ENCODE measurements at places on chromosomes 1 and 21.

DNA sequence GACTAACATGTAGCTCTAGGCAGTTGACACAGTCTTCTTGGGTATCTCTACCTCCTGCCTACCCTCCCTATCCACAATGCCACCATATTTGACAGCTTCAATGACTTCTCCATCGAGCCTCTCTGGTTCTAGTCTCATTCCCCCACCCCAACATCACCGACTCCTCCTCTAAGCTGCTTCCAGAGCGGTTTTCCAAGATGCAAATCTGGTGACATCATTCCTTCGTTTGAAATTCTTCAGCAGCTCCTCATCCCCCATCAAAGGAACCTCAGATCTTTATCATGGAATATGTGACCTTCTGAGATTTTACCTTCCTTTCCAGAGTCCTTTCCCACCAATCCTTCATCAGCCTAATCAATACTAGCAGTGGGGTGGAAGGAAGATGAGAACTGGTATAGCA, 352.4 kb upstream of the RUNX1 start:
- no peak for DNase-seq

DNA sequence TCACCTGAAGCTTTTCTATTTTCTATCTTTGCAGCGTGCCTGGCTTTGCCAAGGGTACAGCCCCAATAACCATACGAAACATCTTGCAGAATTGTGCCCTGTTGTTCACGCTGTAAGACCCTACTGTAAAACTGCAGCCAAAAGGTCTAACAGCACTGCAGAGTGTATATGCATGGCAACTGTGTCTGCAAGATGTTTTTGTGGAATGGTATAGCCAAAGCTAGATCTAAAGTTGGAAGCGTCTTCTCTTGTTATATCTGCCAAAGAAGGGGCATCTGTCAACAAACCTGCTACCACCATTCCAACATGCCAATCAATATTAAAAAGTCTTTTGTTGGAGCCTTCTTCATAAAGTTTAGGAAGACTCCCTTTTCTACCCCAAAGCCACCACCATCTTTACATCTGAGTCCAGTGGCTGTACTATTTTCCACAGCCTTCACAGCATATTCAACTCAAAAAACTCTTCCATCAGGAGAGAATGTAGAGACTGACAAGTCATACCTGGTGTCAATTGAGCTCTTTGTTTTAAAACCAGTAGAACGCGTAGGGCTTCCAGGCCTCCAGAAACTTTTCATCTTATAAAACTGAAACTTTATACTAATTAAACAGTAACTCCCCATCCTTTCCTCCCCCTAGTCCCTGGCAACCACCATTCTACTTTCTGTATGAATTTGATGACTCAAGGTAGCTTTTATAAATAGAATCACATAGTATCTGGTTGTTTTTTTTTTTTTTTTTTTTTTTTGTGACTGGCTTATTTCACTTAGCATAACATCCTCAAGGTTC, 40.0 kb downstream of the ZSCAN20 start:
- DNase-seq, result no peak

DNA sequence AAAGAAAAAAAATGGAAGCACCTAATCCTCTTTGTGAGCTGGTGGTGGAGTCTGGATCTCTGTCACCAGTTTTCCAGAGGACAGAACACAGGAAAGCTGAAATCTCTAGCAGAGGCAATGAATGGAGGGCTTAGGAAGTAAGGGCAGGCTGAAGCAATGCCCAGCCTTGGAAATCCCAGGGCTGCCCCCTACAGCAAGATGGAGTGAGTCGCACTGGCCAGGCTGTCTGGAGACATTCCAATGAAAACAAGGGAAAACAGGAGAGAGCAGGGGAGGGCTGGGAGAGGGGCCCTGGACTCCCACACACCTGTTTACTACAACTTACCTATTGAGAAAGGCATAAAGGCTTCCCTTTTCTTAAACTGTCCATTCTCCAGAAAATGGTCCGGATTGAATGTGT, 25.9 kb downstream of the CYP2J2 start:
- no peak for DNase-seq

- no peak for DNase-seq
Observed at GRCh38 chr1:45619149-45619921, 4.5 kb downstream of the CCDC17 start.

GRCh38 chr1:58585581-58586151, 8.6 kb upstream of the TACSTD2 start:
- no peak for DNase-seq

- DNase-seq, result peak; percentile 43
Observed at GRCh38 chr1:52368383-52369172, 2.6 kb upstream of the CC2D1B start.

- no peak for DNase-seq
Observed at GRCh38 chr21:25281134-25281533, 326.1 kb downstream of the MRPL39 start.

GRCh38 chr1:214136324-214136919, 144.5 kb upstream of the SMYD2 start:
- no peak for DNase-seq

DNA sequence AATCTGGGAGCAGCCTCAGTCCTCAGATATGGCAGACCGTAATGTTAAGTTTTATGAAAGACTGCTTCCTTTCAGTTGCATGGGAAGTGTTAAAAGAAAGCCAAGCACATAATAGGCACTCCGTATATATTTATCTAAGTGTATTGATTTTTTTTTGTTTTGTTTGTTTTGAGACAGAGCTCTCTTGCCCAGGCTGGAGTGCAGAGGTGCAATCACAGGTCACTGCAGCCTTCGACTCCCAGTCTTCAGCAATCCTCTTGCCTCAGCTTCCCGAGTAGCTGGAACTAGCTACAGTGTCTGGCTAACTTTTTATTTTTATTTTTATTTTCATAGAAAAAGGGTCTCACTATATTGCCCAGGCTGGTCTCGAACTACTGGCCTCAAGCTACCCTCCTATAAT, 341.8 kb downstream of the USH2A start:
- no peak for DNase-seq

GRCh38 chr1:31573261-31573660, 3.1 kb upstream of the TINAGL1 start:
- DNase-seq, result no peak

DNA sequence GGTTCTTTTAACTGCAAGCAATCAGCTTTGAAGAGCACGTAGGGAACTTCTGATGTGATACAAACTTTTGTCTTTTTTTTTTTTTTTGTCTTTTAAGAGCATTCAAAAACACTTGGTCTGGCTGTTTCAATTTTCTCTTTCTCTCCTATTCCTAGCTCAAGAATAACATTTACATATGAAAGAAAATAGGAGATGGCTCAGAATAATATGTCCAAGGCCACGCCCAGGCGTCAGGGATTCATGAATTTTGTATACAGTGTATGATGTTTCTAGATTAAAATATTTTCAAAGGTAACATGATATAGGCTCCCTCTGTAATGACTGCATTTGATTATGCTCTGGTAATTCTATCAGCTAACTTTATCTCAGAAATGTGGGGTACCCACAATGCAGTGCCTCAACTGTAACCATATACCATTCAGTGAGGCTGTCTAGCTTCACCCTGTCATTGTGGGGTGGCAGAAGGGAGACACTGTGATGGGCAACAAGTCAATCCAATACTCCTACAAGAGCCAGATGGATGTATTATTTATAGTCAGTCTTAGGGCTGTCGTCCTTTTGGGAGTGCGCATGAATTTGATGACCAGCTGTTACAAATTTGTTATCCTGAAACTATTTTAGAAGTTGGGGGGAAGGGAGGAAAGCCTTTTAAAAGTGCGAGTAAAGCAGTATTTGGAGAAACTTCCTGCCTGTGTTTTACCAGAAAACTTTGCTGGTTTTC, 1.5 kb upstream of the AKNAD1 start:
- no peak for DNase-seq

DNA sequence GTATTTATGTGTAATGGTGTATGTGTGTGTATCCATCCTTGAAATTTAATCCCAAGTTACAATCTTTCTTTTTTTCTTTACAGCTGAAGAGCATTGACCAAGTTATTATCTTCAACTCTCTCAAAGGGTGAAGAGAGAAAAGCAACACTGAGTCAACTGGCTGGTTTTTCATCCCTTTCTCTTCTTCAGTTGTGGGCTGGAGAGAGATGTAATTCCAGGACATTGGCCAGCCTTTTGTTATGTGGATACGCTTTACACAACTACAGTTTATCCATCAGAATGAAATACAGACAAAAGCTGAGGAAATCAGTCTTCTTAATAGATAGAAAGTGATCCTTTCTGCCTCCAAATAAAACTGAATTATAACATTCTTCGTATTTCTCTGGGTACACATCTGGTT, 357.0 kb upstream of the NCAM2 start:
- no peak for DNase-seq

DNA sequence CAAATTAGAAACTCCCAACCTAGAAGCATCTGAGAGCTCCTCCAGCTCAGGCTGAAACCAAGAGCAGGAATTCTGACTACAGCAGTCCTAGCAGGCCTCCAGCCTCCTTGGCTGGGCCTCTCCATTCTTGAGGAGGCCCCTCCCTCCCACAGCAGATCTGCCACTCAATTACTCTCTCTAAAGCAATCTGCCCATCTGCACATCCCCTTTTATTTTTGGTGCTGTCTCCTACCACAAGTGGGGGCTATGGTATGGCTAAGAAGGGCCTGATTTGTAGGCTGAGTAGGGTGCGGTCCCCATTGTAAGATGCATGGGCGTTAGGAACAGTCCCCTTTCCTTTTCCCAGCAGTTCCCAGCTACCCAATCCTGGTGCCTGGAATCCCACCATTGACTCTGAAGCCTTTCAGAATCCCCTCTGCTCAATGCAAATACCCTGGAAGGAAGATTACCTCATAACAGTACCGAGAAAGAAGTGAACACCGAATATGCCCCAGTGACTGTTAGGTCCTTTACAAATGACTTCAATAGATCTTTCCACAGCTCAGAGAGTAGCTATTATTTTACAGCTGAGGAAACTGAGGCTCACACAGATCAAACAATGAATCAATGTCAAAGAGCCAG, 11.6 kb upstream of the TTC39A start:
- no peak for DNase-seq
